T1000 (cell line): ENCODE measurements at places on chromosomes 1 and 21.
A peak's percentile ranks its signal among the peaks of the same experiment; 100 is the strongest.

- DNase-seq = no peak
Observed at GRCh38 chr1:162943622-162944021, 82.6 kb upstream of the CCDC190 start.

DNA sequence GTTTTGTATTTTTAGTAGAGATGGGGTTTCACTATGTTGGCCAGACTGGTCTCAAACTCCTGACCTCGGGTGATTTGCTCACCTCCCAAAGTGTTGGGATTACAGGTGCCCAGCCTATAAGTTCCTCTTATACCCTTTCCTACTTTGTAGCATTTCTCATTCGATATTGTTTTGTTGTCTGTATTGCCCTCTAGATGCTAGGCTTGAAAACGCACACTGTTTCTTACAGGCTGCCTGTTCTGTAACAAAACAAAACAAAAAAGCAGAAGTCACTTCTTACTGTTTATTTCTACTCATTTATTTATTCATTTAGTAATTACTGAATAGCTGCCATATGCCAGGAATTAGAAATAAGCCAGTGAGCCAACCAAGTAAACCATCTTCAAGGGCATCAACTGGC, 136.9 kb upstream of the BMP8A start:
- DNase-seq = no peak

DNA sequence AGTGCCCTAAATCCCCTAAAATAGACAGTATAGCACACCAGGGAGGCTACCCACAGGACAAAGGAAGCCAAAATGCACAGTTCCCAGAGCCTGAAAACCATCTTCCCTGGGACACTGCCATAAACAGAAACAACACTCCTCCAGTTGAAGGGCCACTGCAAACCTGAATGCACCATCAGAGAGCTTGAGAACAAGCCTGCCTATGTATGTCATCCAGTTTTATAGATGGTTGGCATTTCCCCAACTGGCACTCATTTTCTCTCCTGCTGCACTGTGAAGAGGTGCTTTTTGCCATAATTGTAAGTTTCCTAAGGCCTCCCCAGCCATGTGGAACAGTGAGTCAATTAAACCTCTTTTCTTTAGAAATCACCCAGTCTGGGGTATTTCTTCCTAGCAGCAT, 169.0 kb downstream of the AGBL4 start:
- no peak for DNase-seq

GRCh38 chr1:151805066-151805820, at the start of gene LINGO4:
LINGO4 (minus strand) TSS chr1:151805419; CDS start chr1:151802704, 2,715 bp downstream.
- DNase-seq = no peak

- DNase-seq = no peak
Observed at GRCh38 chr1:14061722-14062121, 361.7 kb downstream of the PRDM2 start.

- DNase-seq = no peak
Observed at GRCh38 chr21:17003258-17003615, 509.6 kb upstream of the CXADR start.

- DNase-seq = no peak
Observed at GRCh38 chr1:25183126-25183980, 48.9 kb downstream of the SYF2 start.

- DNase-seq = no peak
Observed at GRCh38 chr1:174276087-174276486, 116.8 kb downstream of the RABGAP1L start.

- peak; percentile 53 for DNase-seq
Observed at GRCh38 chr1:22876359-22877111, 96.1 kb downstream of the LACTBL1 start.

DNA sequence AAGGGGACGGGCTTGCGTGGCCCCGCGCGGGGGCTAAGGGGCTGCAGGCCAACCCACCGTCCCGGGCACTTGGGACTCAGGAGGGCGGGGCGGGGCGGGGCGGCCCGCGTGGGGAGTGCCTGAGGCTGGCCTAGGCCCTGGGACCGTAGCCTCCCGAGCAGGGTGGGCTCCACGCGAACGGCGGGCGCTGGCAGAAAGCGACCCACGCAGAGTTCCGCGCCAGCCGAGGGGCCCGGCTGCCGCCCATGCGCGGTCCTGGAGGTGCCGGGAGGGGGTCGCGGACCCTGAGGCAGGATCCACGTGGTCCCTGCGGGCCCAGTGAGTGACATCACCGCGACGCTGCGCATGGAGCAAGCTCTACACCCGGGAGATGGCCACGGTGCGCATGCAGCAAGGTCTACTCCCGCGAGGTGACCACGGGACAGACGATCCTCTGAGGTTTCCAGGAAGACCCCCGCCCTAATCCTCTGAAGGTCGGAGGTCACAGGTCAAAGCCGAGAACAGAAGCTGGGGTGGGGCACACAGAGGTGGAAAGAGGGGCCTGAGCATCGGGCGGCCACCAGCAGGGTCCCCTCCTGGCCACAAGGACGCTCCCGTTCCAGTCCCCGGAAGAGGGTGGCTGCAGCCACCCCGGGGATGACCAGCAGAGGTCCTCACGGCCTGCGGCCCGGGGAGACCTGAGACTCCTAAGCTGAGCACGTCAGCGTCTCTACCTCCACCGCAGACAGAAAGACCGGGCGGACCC, 13.5 kb upstream of the SLC19A1 start:
- DNase-seq = no peak

- no peak for DNase-seq
Observed at GRCh38 chr1:107362468-107363140, 221.8 kb downstream of the NTNG1 start.

DNA sequence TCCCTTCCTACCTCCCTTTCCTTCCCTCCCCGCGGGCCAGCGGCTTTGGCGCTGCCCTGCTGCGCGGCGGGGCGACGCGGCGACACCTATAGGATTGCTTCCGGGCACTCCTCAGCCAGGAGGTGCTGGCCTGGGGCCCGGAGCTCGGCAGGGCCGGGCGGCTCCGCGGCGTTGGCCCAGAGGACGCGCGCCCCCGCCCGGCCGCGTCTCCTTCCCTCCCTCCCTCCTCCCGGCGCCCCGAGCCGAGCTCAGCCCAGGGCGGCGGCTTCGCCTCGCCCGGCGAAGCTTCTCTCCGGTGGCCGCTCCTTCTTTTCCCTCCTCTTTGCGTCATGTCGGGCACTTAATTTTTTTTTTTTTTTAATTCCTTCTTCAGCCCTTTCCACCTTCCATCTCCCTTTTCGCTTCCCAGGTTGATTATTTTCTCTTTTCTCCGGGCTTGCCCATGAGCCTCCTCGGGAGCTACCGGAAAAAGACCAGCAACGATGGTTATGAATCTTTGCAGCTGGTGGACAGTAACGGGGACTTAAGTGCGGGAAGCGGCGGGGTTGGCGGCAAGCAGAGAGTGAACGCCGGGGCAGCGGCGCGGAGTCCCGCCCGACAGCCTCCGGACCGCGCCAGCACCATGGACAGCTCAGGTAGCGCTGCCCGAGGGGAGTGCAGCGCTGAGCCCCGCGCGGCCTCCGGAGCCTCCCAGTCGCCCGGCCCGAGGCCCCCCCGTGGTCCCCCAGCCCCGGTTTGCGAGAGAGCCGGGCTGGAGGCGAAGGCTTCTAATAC, at the start of gene DNAJC6:
Gene DNAJC6 (plus strand): TSS at position 240 of the 774 bp plus-strand sequence. CDS start 203 bp downstream, at position 443.
- DNase-seq = peak; percentile 75

GRCh38 chr1:89843273-89844130, 22.7 kb downstream of the LRRC8D start:
- DNase-seq = peak; percentile 41

DNA sequence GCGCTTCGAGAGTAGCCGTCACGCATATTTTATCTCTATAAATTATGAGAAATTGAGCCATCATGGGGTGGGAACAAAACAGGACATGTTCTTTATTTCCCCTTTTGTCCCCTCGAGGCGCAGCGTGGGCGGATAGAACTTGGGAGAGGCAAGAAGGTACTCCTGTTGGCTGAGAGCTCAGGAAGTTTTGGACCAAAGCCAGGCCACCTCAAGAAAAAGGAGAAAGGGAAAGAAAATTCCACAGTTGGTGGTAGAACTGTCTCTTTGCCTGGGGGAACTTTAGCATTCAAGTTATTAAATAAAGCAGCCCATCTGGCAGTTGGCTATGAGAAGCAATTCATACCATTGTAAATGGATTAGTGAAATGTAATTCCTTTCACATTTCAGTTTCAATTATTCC, 76.4 kb upstream of the DSCAM start:
- DNase-seq = no peak

DNA sequence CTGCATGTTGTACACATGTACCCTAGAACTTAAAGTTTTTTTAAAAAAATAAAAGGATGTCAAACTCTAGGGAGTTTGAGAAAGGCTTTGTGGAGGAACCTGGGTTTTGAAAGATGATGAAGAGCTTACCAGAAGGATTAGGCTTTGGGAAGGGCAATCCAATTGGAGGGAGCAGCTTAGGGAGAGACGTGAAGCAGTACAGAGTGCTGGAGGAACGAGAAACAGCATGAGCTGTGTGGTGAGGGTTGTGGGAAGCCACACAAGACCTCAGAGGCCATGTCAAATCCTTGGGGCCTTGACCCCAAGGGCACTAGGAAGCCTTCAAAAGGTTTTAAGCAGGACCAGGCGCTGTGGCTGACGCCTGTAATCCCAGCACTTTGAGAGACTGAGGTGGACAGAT, 8.4 kb upstream of the KPNA6 start:
- DNase-seq = no peak

GRCh38 chr1:23556635-23557470, 2.4 kb downstream of the ID3 start:
- no peak for DNase-seq

DNA sequence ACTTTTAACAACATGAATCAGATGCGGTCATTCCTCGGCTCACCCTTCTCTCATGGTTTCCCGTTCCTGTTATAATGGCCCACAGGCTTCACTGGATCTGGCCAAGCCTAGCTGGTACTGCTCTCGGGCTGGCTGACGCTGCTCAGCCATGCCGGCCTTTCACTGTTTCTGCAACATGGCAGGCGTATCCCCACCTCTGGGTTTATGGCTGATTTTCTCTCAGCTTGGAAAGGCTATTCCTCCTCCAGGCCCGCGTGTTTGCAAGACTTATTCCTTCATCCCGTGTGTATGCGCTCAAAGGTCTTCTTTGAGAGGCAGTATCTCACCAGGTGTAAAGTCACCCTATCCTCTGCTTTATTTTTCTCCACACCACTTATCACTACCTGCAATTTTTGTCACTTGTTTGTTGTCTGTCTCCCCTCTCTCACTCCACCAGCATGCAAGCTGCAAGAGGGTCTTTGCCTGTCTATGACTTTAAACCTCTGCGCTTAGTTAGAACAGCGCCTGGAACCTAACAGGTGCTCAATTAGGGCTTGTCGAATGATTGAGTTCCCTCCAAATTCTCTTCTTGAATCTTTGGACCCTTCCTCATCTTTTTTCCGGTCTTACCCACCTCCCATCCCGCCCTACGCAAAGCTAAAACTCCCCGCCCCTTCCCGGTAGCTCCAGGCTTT, 491 bp upstream of the RAP1A start:
- DNase-seq = no peak

DNA sequence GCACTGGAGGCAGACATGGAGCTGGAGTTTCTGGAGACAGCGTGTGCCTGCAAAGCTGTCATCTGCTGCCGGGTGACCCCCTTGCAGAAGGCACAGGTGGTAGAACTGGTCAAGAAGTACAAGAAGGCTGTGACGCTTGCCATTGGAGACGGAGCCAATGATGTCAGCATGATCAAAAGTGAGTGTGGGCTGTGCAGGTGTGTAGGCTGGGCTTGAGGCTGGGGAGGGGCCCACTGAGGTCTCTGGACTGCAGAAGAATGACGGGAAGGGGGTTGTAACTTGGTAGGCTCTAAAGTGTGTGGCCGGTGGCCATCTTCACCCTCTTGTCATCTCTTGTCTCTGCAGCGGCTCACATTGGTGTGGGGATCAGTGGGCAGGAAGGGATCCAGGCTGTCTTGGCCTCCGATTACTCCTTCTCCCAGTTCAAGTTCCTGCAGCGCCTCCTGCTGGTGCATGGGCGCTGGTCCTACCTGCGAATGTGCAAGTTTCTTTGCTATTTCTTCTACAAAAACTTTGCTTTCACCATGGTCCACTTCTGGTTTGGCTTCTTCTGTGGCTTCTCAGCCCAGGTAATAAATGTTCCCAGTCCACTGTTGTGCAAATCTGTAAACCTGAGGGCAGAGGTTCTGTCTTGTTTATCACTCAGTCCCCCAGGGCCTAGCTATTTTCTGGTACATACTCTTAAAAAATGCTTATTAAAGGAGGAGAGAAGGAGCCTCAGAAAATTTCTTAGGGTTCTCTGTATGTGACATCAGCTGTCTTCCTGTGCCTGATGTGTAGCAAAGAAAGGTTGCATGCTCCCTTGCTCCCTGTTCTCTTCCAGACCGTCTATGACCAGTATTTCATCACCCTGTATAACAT, 19.9 kb downstream of the ATP8B2 start:
- no peak for DNase-seq

DNA sequence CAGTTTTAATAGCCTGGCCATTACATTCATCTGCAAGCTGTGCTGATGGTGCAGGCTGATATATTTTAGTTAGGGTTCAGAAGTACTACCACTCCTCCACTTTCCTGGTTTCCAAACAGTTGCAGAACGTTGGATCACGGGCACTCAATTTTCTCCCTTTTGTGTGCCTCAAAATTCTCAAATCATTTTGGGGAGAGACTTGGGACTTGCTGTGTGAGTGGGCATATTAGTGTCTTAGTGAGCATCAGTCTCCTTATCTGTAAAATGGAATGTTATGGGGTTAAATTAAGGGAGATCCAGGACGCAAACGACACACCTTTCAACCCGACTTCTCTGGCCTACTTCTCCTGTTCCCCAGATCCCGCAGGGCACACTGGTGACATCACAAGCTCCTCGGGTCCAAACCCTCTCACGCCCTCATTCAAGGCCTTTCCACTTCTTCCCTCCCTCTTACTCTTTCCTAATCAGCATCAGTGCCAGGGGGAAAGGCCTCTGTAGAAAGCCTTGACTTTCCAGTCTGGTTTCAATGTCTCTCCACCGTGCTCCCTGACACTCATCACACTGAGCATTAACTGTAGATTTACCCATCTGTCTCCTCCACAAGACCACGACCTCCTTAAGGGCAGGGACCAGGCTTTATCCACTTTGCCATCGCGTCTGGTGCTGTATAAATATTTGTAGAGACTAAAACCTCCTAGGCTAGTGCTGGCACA, 1.2 kb downstream of the PIGP start:
- no peak for DNase-seq

DNA sequence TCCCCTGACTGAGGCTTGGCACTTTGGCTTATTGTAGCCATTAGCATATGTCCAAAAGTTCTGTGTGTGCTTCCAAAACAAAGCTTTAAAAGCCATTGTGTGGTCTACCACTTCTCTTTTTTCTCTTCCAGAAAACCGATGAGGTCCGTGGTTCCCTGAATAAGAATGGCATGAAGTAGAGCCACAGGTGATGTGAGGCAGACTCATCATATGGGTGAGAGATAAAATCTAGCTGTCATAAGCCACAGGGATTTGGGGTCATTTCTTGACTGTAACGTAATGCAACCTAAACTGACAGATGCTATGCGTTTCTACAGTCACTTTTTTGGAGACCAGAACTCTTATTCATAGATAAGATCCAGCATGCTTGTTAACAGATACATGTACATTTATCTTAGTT, 7.0 kb upstream of the GREM2 start:
- no peak for DNase-seq
